ENCODE measurements at places on chromosomes 13 and 19.

DNA sequence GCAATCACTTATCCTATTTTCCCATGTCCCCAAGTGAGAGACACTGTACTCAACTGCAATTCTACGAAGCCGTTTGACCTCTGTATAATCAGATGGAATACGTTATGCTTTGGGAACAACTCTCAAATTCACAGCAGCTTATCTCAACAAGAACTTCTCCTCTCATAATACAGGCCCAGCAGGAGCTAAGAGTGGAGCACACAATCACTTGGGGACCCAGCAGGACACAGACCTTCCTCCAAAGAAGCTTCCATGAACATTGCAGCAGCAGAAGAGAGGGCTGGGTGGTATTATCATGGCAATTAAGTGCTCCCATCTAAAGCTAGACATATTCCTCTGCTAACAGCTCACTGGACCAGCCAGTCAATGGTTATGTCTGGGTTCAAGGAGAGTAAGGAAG, 428.3 kb upstream of the MIR17HG start:
- DNase-seq: no peak

- no peak for DNase-seq
Observed at GRCh38 chr13:73429701-73430100, 370.9 kb downstream of the KLF5 start.

DNA sequence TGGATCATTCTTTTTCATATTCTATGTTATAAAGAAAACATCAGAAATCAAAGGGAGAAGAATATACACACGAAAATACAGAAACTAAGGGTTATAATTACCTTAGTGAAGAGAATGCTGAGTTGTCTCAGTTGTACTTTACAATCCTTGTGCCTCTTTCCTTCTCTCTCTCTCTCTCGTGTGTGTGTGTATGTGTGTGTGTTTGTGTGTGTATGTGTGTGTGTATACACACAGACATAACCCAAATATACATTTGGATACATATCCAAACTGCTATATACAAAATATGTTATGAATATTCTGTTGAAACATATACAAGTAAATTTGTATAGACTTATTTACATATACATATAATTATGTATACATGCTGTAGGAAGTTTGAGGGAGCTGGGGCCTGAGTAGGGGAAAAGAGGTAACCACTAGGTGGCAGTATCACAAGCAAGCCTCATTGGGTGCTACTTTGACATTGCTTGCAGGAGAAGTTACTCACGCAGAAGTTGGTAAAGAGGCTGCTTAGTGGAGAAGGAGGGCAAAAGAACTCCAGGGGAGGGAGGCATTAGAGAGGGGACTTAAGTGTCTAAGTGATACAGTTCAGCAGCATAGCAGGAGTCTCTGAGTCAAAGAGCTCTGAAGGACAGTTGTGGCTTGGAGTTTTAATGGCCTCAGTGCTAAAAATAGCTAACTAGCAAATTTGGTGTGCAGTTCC, 465.1 kb upstream of the PCDH20 start:
- DNase-seq: no peak

DNA sequence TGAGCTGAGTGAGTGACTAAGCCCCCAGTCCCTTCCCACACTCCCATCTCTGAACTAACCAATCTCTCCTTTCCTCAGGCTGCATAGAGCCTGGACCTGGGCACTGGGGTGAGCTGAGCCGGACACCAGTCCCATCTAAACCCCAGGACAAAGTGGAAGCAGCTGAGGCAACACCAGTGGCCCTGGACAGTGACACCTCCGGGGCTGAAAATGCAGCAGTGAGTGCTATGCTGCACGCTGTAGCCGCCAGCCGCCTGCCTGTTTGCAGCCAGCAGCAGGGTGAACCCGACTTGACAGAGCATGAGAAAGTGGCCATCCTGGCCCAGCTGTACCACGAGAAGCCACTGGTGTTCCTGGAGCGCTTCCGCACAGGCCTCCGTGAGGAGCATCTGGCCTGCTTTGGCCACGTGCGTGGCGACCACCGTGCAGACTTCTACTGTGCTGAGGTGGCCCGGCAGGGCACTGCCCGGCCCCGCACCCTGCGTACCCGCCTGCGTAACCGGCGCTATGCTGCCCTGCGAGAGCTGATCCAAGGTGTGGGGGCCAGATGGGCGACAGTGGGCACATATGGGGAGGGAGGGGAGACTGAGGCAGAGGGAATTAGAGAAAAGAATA, 6.4 kb downstream of the CCDC97 start:
- no peak for DNase-seq

DNA sequence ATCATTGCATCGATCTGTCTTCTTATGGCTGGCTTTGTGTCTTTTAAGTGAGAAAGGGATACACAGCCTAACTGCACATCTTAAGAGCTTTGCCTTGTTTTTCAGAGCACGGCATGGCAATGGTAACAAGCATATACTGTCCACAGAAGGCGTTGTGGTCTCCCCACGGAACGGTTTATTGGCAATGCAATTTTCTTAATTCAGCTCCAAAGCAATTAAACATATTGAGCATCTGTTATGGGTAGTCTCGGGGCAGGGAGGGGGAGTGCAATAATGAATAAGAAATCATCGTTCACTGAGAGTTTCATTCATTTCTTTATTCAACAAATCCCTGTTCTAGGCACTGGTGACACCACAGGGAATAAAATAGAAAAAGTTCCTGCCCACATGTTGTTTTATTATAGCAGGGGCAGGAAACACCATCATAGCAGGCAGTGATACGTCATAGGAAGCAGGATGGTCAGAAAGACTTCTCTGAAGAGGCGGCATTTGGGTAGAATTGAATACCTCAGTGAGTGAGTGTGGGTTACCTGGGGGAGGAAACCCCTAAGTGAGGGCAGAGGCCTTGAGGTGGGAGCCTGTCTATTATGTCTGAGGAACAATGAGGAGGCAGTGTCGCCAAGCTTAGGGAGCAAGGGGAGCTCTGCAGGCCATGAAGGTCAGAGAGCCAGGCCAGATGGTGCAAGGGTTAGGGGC, 185.7 kb upstream of the KL start:
- DNase-seq: no peak

Data from stimulated activated CD4-positive, alpha-beta T cell treated with anti-CD3 and anti-CD28 coated beads, Interleukin-4, amount 100 ng/mL, for 1 hour (primary cell).